ENCODE measurements at places on chromosomes 1 and 21.
A peak's percentile ranks its signal among the peaks of the same experiment; 100 is the strongest.

DNA sequence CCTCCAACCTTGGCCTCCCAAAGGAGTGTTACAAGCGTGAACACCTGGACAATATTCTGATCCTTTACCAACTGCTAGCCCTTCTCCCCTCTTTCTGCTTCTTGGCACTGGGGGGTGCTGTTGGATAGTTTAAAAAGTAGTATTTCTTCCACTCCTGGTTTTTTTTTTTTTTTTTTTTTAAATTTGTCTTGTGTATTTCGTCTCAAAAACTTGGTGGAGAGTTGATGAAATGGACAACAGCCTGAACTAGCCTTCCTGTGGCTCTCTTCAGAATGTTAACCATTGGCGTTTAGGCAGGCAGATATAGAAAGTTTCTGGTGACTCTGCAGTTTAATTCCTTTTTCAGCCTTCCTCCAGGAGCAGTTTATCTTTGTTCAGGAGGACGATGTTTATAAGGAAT is 69.7 kb upstream of the USP24 start:
- DNase-seq: peak; percentile 5

- DNase-seq: no peak
Observed at GRCh38 chr1:152621993-152622392, 910 bp downstream of the LCE3A start.

GRCh38 chr1:46062651-46063319 is 69.6 kb downstream of the PIK3R3 start:
- peak; percentile 16 for DNase-seq

GRCh38 chr1:101282314-101283038 is 45.7 kb downstream of the S1PR1 start:
- DNase-seq: no peak

DNA sequence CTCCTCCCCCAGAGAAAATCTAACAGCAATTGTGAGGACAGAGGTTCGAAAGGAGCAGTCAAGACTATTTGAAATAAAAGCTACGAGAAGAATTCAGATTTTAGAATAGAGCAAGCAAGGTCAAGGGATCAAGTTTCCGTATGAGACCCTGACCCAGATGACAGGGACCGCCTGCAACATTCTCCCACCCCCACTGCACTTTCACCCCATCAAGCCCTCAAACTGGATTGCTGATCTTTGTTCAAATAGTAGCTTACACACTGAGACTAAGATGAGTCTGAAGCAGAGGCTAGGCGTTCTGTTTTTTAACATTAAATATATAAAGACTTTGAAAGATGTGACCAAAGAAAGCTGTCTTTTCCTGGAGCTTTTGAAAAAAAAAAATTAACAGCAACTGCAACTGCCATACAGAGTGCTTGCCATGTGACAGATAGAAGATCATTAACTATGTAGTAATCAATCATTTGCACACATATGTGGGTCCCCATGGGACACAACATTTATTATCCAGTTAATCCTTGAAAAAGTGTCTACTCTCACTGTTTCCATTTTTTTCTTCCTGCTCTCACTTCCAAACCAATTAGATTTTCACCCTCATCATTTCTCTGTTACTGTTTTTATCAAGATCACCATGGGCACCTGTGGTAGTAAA is 120.0 kb downstream of the GRIK1 start:
- no peak for DNase-seq

DNA sequence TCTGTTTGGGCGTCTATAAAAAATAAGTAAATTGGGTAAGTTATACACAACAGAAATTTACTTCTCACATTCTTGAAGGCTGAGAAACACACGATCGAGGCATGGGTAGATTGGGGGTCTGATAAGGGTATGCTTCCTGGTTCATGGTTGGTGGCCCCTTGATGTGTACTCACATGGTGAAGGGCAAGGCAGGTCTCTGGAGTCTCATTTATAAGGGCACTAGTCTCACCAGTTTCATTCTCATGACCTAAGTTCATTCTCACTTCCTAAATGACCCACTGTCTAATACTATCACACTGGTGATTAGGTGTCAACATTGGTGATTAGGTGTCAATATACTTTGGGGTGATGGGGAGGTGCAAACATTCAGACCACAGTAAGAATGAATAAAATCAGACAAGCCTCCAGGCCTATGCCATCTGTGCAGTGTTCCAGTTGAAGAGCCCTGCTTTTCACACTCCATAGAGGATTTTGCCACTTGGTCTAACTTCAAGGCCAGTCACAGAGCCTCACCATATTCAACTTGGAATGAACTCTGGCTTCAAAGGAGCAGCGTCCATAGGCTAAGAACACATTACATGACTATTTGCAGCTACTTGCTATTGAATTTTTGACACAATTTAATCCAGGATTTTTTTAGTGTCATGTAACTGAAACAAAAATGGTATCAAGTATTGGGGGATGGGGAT is 2.5 kb upstream of the GBP4 start:
- DNase-seq: no peak

DNA sequence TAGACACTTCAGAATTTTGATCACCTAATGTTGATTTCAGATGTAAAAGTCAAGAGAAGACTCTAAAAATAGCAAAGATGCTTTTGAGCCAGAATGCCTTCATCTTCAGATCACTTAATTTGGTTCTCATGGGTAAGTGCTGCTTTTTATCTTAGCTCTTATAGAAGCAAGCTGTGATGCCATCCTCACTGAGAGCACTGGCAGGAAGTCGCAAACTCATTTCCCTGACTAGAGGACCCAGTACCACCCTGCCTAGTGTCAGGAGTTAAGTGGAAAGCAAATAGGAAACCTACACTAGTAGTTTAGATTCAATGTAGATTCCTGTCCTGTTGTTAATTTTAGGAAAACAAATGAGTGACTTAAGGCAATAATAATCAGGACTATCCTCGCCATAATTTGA is 12.1 kb downstream of the IFNAR2 start:
- peak; percentile 58 for DNase-seq

- no peak for DNase-seq
Observed at GRCh38 chr21:33972539-33972938, 56.9 kb upstream of the ATP5PO start.

DNA sequence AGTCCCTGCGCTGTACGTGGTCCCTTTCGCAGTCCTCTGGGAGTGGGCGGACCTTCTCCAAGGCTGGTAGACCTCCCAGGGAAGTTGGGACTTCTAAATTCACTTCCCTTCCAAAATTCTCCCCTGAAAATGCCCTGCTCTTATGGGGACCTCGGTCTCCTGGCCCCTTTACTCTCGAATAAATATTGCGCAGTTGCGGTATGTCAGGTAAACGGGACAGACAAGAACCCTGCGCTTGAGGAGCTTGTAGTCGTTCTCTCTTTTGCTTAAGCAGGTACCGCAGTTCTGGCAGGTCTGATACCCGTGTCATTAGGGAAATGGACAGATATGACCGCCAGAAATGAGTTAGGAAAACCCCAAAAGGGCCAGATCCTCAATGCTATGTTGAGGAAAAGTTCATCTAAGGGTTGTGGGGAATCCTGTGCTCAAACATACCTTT is 561 bp downstream of the KIF2C start:
- no peak for DNase-seq

DNA sequence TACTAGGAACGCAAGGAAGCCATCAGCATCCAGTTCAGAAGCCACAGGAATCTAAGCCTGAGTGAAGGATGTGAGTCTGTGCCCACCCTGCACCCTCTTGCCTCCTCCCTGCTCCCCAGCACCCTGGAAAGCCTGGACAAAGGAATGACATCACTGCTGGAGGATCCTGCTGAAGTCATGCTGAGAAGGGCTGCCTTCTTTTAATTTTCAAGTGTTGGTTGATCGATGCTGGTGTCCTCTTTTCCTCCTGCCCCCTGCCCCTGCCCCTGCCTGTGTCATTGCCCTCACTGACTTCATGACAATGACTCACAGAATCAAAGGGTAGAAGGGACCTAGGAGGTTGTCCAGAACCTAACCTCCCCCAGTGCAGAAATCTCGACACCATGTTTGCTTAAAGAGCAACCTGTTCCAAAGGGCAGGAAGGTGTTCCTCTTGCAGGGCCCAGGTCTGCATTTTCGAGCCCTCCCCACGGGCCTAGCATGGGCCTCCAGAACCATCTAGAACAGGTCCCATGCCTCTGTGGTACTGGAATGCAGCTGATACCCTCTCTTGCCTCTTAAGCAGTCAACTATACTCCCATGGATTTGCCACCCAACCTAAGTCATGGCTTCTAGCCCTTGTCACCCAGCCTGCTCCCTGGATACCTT is 9.6 kb downstream of the DHRS3 start:
- DNase-seq: no peak

GRCh38 chr1:202280595-202280994 is 61.1 kb downstream of the UBE2T start:
- no peak for DNase-seq

DNA sequence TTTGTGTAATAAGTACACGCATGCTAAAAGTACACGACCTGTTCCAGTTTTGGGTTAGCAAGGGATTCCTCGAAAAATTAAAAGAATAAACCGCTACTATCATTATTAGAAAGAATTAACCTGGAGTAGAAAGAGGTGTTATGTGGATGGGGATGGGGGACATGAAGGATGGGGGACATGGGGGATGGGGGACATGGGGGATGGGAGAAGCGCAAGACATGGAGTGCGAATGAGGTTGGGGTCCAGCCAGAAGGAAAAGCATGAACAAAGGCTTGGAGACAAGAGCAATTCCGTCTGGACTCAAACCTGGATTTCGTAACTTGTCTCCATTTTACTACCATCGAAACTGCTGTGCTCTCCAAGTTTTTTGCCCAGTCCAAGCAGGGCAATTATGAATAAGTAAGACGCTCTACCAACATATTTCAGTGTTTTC is 591 bp upstream of the KDM1A start:
- DNase-seq: no peak

- no peak for DNase-seq
Observed at GRCh38 chr1:30324251-30325084, 398.9 kb downstream of the MATN1 start.

DNA sequence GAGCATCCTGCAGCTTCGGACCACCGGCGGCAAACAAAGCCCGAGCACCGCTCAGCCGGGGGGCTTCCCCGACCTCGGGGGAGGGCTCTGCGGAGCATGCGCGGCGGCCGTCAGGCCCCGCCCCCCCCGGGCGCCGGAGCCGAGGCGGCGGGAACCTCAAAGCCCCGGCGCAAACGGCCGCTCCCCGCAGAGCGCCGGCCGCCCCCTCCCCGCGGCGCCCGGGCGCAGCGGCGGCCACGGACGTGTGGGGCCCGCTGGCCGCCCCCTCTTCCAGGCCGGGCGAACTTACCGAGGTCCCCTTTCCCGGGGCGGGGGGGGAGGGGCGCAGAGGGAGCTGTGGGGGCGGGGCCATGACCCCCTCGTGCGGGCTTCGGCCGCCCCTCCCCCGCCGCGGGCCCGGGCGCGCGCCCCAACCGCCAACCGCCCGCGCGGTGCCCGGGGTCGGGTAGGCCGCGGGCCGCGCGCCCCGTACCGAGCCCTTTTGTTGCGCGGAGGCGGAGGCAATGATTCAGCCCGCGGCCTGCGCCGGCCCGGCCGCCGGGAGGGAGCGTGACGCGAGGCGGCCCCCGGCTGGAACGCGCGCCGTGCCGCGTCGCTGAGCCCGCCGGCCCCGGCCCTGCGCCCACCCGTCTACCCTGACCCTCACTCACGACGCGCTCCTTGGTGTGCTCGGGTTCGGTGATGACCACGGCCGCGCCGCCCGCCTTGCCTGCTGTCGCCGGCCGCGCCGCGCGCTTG is 1.7 kb downstream of the RCC2 start:
- DNase-seq: peak; percentile 72

DNA sequence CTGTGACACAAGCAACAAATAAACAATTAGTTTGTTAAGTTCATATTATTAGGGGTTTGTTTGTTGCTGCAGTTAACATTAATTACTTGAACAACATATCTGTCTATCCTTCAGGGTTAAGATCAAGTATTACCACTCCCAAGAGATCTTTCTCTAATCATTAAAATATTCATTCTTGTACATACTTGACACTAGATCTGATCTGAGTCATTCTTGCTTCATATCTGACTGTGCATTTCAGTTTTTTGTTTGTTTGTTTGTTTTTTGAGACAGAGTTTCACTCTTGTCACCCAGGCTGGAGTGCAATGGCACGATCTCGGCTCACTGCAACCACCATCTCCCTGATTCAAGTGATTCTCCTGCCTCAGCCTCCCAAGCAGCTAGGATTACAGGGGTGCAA is 613.3 kb upstream of the PLXNA2 start:
- no peak for DNase-seq

GRCh38 chr1:30950053-30950452 is 41.5 kb upstream of the SDC3 start:
- no peak for DNase-seq

DNA sequence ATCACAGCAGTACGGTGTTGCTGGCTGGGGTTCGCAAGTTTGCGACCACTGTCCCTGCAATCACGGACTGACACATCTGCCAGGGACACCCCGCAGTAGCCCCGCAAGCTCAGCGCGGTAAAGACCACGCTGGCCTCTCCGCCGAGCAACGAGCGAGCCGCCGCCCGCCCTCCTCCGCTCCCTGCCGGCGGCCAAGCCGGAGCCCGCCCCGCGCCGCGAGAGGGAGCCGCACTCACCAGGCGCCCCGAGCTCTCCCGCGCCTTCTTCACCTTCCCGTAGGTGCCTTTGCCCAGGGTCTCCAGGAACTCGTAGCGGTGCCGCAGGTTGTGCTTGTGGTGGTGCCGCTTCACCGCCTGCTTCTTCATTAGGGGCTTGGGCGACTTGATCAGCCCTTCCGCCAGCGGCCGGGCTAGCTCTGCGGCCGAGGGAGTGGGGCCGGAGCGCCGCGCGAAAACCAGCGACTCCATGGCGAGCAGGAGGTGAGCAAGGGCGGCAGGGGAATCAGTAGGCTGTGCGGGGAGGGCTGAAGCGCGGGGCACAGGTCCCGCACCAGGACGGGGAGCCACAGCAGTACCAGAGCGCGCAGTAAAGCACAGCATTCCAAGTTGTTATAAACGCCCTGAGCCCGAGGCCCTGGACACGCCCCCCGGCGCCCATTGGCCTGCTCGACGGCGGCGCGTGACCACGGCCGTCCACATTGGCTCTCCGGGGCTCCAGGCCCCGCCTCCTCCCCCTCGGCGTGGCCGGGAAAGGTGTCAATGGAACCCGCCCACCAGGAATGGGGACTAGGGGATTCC is at the start of gene NUAK2:
NUAK2 (minus strand) TSS at position 584 of the 797 bp plus-strand sequence; CDS start at position 467, 117 bp downstream.
- DNase-seq: peak; percentile 93

DNA sequence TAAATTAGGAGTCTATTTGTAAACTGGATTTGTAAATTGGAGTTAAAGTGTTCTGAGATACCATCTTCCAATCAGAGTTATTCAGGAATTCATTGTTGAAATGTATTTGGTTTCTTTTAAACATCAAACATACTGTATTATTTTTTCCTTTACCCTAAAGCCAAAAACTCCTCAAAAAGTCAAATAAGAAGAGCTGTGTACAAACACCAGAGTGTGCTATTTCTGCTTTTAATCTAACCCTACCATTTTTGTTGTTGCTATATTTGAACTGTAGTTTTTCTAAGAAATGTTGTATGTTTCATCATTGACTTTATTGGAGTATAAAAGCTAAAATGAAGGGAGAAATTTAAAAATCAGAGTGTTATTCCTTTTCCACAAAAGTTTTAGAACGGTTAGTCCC is 35.8 kb downstream of the SLC30A7 start:
- DNase-seq: no peak

DNA sequence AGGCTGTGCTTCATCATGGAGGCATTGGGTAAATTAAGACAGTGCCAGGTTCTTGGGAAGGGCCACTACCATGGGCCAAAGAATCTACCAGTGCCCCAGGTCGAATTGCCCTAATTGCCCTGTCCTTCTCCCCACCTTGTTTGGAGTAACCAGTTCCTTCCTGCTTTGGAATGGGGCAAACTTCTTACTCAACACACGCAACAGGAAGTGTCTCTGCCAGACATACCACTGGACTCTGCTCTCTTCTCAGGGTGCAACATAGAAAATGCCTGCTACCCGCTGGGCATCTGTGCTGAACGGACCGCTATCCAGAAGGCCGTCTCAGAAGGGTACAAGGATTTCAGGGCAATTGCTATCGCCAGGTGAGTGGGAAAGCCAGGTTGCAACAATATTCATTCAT is 15.8 kb downstream of the CDA start:
- DNase-seq: no peak
